ENCODE measurements at places on chromosomes 11 and 22.

DNA sequence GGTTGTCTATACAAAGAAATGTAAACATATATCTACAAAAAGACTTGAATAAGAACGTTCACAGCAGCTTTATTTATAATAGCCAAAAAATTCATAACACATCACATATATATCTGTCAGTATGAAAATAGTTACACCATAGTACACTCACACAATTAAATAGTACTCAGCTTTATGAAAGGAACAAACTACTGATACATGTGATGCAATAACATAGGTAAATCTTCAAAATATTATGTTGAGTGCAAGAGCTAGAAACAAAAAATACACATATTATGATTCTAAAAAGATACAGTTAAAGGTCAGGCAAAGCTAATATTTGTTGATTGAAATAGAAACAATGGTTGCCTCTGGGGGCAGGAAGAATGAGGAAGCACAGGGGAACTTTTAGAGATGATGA is 6.6 kb downstream of the MRGPRX2 start:
- no peak for DNase-seq

GRCh38 chr11:101327908-101328307 is 198.3 kb upstream of the PGR start:
- DNase-seq = no peak

- DNase-seq = no peak
Measured at GRCh38 chr11:44634401-44635281, 69.2 kb downstream of the CD82 start.

DNA sequence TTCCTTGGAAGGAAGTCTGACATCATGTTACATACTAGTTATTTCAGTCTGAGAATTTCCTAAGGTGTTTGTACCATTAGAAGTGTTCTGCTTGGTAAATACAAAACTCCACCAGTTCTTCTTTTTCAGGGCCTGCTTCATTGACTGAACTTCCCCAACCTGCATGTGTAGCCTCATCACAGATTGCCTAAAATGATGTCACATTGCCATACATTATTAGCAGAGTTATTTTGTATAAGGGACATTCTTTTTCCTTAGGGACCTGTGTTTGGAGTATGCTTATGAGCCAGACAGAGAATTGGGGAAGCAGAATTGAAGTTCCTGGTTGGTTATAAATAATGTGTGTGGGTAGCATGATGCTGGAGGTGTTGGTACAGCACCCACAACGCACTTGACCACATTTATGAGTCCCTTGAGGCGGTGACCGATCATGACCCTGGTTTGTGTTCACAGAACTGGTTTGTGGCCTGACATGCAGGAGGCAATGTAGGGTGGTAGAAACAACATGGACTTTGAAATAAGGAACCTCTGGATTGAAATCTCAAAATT is 16.4 kb upstream of the MMP7 start:
- DNase-seq = no peak

GRCh38 chr22:28314959-28315358 is 364.7 kb downstream of the TTC28 start:
- no peak for DNase-seq

GRCh38 chr11:17570034-17570433 is 23.0 kb downstream of the OTOG start:
- no peak for DNase-seq

GRCh38 chr11:12013781-12014180 is 5.4 kb upstream of the DKK3 start:
- no peak for DNase-seq

- no peak for DNase-seq
Measured at GRCh38 chr11:129557421-129557820, 181.8 kb downstream of the BARX2 start.

GRCh38 chr22:23268877-23269276 is 88.6 kb downstream of the BCR start:
- no peak for DNase-seq

- DNase-seq = no peak
Measured at GRCh38 chr11:113504071-113504470, 28.9 kb upstream of the DRD2 start.

DNA sequence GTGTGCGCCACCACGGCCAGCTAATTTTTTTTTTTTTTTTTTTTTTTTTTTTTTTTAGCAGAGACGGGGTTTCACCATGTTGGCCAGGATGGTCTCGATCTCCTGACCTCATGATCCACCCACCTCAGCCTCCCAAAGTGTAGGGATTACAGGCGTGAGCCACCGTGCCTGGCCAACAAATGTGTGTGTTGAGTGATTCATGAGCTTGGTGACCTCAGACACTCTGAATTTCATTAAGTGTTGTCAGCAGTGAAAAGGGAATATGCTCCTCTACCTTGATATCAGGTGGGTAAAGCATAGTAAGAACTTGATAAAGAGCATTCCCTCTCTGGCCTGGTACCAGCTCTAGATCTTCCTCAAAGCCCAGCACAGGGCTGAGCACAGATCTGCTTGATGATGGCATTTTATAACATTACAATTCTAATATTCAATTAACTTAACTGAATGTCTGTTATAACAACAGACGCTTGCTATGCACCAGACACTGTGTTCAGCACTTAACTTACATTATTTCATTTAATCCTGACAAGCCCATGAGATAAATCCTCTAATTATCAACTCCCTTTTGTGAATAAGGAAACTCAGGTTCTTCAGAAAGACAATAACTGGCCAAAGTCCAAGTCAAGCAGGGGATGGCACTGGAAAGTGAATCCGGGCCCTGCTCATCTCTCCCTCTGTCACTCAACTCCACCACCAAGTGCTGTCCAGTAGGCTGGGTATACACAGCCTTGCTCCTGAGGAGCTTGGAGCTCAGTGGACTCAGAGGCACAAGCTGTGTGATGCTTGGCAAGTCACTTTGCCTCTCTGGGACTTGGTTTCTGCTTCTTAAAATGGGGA is 13.0 kb downstream of the TBC1D10A start:
- DNase-seq = no peak

GRCh38 chr11:125797641-125798040 is 9.7 kb downstream of the PATE3 start:
- DNase-seq = no peak
